Renal cortex interstitium (tissue), 15 donors: ENCODE measurements at places on chromosomes 13 and 19. TPM values are rescaled to one million over a fixed set of nuclear protein-coding genes. Genes with fewer than 3 reads are reported as not detected.

DNA sequence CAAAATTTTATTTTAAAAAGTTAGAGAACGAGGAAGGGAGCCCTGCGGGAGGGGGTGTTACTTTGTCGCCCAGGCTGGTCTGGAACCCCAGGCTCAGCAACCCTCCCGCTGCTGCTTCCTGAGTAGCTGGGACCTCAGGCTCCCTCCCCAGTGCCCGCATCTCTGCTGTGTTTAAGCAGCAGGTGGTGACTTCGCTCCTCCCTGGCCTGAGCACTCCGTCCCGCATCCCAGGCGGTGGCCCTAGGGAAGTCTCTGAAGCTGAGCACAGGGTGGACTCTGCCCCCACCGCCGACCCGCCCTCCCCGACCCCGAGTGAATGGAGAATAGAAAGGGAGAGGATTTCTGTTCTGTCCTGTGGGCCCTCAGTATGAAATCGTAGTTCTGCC lies 30.5 kb downstream of the ZNF701 start:
- no peak for DNase-seq

DNA sequence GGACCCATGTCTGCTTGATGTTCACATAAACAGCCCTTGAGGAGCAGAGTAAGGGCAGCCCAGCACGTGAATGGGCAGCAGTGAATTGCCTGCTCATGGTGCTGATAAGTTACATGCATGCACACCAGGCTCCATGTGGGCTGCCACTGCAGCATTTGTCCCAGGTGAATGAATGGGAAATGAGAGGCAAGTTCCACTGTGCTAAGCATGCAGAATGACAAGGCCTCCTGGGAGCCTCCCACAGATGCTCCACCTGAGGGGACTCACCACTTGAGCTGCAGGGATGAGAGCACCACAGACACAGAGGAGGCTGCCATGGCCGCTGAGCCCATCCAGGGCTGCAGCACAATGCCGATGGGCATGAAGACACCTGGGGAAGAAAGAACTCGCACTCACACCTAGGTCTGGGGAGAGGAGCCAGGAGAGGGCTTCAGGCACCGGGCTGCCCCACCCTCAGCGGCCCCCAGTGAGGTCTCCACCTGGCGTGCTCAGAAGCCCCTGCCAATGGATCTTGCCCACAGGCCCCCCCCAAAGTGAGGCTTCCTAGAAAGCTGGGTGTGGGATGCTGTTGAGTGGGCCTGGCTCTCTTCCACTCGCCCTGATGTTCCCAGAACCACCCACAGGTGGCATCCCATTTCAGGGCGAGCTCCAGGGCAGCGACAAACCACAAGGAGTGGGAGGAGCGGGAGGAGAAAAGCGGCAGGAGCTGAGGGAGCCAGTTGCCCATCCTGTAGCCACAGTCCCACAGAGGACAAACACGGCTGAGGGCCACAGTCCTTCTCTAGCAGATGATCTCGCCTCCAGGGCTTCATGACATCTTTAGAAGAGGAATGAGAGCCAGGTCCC lies 73.8 kb downstream of the CCDC70 start:
- no peak for DNase-seq

KLK2 gene
- not detected for polyA plus RNA-seq

DNA sequence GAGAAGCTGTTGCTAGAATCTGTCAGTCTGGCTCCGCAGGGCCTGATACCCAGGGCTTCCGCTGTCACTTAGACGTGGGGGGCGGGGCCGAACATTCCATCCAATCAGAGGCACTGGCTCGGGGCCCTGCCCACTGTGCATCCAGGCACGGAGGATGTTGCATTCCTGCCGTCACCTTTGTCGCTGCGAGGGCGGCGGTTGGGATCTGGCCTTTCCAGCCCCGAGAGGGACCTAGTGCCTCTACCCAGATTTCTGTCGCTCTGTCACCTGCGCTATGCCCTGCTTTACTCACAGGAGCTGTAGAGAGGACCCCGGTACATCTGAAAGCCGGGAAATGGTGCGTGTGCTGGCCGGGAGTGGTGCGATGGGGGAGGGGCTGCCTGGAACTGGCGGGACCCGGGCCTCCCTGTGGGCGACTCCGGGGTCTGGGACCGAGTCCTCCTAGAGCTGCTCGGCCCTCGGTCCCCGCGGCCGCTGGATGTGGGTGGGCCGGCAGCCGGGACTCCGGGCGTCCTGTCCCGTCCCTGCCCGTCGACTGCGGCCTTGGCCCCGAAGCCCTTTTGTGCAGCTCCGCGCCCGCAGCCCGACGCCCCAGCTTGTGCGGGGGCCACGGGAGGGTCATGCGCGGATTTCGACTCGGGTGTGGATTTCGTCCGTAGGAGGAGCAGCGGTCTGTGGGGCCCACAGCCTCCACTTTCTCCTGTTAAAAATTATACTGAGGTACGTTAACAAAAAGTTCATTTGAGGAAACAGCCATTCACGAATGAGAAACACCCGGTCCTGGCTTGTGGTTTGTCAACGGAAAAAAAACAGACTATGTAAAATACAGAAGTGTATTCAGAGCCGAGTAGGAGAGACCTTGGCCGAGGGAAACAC lies at the start of gene ZNF439:
TSS of gene ZNF439 (plus strand) at position 133 of the 876 bp plus-strand sequence. CDS start at position 275, 142 bp downstream.
- DNase-seq = peak; percentile 93

- DNase-seq = no peak
These were observed 645 bp upstream of the TRAPPC5 start for GRCh38 chr19:7679771-7680605.

ZNF560 gene
- polyA plus RNA-seq = 0.56 TPM

PSG1 gene
- not detected for polyA plus RNA-seq

DNA sequence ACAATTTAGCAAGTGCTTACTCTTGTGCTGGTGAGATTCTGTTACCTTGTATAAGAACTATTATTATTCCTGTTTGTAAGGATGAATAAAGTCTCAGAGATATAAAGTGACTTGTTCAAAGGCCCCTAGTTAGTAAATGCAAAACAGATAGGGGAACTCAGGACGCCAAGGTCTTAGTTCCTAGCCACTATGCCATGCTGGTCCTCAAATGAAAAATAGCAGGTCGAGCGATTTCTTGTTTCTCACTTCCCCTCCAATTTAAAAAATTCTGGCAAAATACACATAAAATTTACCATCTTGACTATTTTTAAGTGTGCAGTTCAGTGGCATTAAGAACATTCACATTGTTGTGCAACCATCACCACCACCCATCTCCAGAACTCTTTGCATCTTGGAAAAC lies 1.1 kb downstream of the TECR start:
- no peak for DNase-seq

IL12RB1 gene
- polyA plus RNA-seq = 0.23 TPM
